Foreskin melanocyte (primary cell): ENCODE measurements at places on chromosomes 6 and 20.

DNA sequence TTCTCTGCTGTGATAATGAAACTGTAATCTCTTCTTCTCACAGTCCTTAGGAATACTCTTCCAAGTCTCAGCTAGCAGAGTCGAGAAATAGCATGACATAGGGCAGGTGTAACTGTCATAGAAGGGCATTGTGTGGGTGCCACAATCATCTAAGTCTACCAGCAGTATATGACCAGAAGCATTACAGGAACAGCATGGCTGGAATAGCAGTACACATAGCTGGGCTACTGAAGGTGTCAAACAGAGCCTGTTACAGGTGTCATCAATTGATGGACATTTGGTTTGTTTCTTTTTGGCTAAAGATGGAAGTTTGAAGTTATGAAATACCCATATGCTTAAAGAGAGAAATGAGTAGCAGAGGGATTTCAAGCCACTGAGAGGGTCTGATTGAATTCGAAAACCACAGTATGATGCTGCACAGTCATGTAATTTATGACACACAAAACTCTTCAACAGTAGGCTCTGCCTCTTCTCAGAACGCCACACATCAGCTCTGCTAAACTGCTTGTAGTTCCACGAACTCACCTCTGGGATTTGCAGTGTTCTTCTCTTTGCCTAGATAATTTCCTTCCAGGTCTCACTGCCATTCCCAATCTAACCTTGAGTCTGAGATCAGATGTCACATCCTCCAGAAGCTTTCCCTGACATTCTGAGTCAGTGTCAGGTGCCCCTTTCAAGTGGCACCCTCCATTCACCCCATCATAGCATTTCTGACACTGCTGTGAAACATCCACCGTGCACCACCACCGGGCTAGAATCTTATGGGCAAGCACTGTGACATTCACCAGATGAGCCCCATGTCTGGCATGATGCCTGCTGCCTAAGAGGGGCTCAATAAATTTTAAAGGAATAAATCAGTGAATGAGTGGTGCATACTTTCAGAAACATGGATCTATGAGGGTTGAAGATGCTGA lies 151.0 kb downstream of the ADAT2 start:
- DNase-seq = no peak

DNA sequence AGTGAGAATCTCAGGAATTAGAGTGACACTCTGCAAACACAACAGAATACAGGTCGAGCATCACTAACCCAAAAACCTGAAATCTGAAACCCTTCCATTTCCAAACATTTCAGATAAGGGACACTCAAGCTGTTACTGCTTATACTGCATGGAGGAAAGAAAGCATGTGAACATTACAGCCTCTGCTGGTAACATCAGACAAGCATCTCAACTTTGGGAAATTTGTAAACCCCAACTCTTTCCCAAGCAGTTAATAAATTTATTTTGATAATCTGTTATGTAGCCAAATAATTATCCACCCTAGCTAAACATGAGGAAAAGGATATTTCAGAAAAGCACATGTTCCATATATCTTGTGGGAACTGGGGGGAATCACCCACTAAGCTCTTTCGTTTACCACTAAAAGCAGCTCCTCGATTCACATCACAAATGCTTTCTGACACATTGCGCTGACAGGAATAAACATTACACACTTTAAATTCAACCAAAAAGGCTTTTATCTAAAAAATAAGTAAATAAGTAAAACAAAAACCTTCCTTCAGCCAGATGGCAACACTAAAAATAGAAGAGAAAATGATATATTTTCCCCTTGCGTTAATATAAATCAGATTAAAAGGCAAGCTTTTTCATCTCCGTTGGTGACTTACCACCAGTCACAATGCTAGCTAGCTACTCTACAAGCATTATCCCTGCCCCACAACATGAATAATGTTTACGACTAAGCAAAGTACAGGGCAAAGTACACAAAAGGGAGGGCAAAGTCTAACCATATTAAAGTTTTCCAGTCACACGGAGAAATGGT lies 120.8 kb downstream of the MAP7 start:
- no peak for DNase-seq

DNA sequence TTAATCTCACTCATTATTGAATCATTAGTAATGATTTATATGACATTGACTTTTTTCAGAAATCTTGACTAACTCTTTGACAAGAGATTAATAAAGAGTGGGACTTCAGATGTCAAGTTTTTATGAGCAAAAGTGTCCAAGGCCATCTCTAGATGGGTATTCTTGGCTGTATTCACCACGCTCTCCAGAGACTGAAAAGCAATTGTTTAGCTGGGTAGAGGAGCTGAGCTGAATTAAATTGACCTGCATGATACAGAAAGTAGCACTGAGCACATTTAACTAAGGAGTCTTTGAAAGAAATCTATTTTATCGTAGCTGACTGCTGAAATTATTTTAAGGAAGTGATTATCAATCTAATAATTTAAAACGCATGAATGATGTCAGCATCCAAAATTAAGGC lies 89.4 kb downstream of the LINC00237 start:
- DNase-seq = no peak

GRCh38 chr6:99416226-99416625 lies 8.9 kb downstream of the PNISR start:
- no peak for DNase-seq

DNA sequence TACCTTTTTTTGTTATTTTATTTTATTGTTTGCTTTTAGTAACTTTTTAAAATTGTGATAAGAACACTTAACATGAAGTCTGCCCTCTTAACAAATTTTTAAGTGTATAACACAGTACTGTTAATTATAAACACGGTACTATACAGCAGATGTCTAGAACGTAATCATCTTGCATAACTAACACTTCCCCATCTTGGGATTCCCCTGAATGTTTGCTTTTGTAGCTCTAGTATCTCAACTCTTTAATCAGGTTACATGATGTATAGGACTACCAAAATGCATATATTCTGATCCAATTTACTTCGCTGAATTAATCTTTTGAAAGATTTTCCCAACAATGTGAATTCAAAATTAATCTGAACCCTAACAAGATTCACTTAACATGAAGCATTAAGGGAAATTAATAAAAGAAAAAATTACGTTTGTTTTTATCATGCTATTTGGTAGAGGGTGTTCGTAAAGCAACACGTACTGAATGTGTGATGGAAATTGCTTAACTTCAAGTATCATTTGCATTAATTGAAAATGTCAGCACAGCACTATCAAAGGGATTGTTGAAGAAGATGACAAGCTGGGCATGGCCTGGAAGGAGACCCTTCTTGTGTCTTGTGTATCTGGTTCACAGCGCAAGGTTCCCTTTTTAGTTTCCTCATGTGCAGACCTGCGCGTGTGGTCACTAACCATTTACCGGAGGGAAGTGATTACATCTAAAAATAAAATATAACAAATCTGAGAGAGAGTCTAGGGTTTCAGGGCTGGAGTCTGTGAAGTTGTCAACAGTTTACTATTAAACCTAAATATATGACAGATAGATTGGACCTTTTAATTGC lies 15.2 kb downstream of the COL19A1 start:
- DNase-seq = no peak

- DNase-seq = no peak
Measured at GRCh38 chr20:32585586-32586127, 524 bp upstream of the NOL4L start.

DNA sequence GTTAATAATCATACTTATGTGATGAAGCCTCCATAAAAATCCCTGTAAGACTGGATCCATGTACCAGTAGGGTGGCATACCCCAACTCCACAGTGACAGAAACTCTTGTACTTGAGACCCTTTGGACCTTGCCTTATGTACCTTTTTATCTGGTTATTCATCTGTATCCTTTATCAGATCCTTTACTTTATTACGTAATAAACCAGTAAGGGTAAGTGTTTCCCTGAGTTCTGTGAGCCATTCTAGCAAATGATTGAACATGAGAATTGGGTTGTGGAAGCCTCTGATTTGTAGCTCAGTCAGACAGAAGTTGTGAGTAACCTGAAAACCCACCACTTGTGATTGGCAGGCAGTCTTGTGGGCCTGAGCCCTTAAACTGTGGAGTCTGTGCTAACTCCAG lies 229.7 kb downstream of the FOXA2 start:
- no peak for DNase-seq

GRCh38 chr6:147586044-147586443 lies 77.6 kb downstream of the SAMD5 start:
- DNase-seq = no peak

GRCh38 chr6:92770540-92770939 lies 648.8 kb downstream of the EPHA7 start:
- DNase-seq = no peak

- DNase-seq = no peak
Measured at GRCh38 chr6:6560909-6561308, 27.6 kb upstream of the LY86 start.

DNA sequence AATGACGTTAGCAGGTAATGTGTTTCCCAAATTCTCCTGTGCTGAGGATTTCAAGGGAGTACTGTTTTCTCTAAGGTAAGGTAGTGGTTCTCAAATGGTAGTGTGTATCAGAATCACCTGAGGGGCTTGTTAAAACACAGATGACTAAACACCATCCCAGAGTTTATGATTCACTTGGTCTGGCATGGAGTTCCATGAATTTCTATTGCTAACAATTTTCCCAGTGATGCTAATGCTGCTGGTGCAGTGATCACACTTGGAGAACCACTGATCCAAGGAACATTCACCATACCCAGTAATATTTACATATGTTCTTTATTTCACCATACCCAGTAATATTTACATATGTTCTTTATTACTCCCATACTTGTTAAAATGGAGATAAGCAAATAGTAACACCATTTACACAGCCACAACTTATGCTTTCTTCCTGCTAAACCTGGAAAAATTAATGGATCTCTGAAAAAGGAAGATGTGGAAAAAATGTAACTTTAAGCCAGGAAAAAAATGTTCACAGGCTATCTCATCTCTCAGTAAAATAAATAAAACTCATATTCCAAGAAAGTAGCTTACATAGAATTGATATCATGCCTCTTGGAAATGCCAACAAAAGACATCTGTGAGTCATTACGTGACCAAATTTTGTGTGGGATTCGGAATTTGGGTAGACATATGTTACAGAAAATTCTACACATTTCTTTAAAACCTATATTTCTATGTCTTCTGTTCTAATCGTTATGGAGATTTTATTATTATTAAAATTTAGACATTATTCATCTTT lies 129.5 kb downstream of the MMUT start:
- DNase-seq = no peak

DNA sequence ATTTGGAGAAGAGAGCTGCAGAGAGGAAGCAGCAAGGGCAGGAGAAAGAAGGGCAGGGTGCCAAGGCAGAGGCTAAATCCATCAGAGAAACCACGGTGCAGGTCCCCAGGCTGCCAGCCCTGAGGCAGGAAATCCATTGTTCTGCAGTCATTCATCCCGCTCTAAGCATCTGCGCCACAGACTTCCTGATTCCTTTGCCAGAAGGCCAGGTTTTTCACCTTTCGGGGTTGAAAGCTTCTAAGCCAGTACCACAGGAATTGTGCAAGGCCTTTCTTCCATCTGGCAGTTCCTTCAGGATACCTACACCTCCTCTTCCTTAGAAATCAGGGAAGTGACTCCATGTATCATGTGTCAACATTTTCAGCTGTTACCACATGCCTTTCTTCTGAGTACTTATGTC lies 45.6 kb downstream of the ADGRF5 start:
- no peak for DNase-seq

- DNase-seq = peak; percentile 35
Measured at GRCh38 chr6:17492350-17492749, 99.0 kb downstream of the CAP2 start.

DNA sequence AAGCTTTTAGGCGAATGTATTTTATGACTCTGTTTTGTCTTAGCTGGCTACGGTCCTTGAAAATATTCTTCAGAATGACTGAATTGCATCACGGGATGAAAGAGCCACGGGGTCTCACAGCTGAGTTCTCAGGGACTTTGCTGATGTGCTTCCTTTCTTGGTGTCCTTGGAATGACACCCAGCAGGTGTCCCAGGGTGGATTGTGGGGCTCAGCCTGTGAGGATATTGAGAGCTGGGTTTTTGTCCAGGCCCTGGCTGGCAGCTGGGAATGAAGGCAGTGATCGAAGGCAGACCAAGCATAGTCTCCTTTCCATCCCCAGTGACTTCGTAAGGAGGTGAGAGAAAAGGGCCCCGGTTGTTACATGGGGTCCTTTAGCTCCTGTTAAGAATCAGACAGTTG lies 18.8 kb upstream of the MAPK13 start:
- DNase-seq = no peak

- no peak for DNase-seq
Measured at GRCh38 chr20:60428651-60429050, 470.4 kb downstream of the CDH26 start.

- no peak for DNase-seq
Measured at GRCh38 chr6:12280458-12280857, 9.7 kb upstream of the EDN1 start.

- DNase-seq = no peak
Measured at GRCh38 chr6:16149305-16149704, 20.4 kb downstream of the MYLIP start.

- DNase-seq = no peak
Measured at GRCh38 chr6:125994670-125995488, 8.5 kb downstream of the TRMT11 start.

GRCh38 chr6:166008441-166009369 lies 158.9 kb downstream of the TBXT start:
- peak; percentile 70 for DNase-seq

- DNase-seq = no peak
Measured at GRCh38 chr6:49423817-49424216, 39.2 kb downstream of the MMUT start.

DNA sequence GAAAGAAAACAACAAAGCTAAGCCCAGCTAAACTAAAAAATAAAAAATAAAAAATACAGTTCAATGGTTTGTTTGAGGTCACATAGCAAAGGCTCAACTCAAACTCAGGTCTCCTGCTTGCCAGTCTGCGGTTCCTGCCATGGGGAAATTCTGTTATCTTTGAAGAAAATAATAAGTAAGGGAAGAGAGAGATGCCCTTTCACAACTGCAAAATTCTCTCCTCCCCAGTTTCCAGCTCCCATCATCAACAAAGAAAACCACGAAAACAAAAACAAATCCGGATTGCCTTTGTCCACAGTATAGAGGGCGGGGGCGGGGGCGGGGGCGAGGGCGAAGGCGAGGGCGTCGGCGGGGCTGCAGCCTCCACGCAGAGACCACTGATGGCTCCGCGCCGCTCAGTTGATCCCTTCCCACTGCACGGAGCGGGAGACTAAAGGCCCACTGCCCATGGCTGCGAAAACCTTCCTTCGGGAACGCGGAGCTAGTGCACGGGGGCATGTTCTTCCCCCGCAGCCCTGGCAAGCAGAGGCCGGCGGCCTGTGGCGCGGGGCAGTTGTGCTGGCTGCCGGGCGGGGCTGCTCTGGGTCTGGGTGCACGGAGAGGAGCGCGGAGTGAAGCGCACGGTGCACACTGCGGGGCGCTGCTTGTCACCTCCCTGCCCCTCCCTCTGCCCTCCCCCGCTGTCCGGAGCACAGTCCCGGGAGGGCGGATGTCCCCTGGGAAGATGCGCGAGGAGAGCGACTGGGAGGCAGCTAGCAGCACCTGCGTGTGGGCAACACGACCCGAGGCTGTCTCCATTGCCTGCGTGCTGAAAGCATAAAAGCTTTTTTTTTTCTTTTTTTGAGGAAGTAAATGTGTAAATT lies 54.1 kb upstream of the TPD52L1 start:
- no peak for DNase-seq
